ENCODE measurements at places on chromosomes 5 and 9.

- DNase-seq = no peak
Observed at GRCh38 chr5:96822686-96823459, 15.1 kb upstream of the ERAP1 start.

DNA sequence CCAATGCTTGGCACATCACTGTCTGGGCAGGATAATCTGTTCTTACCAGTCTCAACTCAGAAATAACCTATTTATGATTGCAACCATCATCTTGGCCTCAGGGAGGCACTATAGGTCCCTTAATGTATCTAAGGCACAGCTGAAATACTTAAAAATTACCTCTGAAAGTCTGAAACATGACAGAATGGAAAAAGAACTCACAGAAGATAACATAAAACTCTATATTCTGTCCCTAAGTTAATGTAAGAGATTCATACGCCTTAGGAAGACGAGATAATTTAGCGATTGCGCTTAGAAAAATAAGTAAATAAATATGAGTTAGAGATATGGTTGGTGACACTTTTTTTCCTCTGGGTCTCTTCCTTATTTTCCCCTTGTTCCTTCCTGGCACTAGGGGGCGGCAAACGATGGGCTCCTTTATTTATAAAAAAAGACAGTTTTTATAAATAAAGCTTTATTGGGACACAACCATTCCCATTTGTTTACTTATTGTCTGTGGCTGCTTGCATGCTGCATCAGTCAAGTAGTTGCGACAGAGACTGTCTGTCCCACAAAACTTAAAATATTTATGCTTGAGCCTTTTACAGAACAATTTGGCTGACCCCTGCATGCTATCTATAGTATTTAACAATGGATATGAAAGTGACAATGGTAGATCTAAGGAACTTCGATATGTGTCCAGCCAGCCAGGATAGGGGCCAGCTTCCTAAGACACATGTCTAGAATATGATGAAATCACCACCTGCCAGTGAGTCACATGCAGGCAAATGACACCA is 79.6 kb downstream of the PDE4D start:
- no peak for DNase-seq

- no peak for DNase-seq
Observed at GRCh38 chr5:139862313-139862712, 66.7 kb downstream of the PSD2 start.

- no peak for DNase-seq
Observed at GRCh38 chr5:67879620-67880510, 335.7 kb upstream of the PIK3R1 start.

- no peak for DNase-seq
Observed at GRCh38 chr9:3960661-3961144, 339.2 kb downstream of the GLIS3 start.

DNA sequence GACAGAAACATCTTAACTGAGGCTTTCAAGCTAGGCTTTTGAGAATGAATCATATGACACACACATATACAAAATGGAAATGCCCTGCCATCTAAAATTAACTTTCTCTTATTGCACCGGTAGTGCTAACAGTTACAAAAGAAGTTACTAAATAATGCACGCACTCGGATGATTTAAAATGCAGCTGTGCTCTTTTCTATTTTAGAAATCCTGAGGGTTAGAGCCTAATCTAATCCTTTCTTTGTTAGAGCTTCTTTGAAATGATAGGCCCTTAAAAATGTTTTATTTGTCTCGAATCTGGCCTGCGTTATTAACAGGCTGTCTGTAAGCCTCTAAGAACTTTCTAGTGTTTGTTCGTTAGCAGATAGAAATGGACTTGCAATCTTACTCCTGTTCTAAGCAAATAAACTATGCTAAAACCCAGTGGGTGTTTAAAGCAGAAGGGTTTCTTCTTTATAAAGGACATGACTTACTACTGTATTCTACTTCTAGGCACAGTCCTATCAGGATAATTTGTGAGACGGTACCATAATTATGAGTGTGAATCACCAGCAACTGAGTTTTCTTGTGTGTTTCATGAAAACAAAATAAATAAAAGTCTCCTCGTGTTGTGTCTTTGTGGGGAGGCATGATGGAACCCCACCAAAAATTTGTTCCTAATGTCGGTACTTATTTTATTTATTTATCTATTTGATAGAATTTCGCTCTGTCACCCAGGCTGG is 69.2 kb upstream of the MYO10 start:
- DNase-seq = no peak

DNA sequence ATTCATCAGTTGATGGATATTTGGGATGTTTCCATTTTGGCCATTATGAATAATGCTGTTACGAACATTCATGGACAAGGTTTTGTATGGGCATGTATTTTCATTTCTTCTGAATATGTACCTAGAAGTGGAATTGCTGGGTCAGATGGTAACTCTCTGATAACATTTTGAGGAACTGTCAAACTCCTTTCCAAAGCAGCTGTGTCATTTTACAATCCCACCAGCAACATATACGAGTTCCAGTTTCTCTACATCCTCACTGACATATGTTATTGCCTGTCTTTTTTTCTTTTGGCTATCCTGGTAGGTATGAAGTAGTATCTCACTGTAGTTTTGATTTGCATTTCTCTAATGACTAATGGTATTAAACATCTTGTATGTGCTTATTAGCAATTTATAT is 86.7 kb downstream of the PRKACG start:
- no peak for DNase-seq

DNA sequence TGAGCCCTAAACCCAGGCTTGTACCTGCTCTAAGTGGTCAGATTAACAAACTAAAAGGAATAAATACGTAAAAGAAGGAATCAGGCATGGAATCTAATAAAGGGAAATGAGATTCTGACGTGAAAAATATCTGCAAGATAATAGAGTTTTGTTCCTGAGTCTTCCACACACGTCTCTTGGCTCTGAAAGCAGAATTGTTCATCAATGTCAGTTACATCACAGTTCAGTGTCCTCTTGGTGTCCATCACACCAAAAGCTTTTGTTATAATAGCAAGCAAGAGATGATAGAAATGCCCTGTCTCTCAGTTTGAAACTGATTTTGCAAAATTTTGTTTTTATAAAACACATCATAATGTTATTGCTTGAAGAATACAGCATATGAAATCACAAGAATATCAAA is 34.7 kb upstream of the NMUR2 start:
- no peak for DNase-seq

GRCh38 chr9:127897193-127897692 is 2.2 kb downstream of the ST6GALNAC6 start:
- DNase-seq = no peak

GRCh38 chr5:139481122-139481533 is 1.4 kb downstream of the STING1 start:
- peak; percentile 32 for DNase-seq

- no peak for DNase-seq
Observed at GRCh38 chr5:26662806-26663360, 375.5 kb downstream of the CDH9 start.

- no peak for DNase-seq
Observed at GRCh38 chr9:2403701-2404100, 217.9 kb upstream of the VLDLR start.

GRCh38 chr5:159206818-159207217 is 2.5 kb downstream of the RNF145 start:
- DNase-seq = peak; percentile 23

DNA sequence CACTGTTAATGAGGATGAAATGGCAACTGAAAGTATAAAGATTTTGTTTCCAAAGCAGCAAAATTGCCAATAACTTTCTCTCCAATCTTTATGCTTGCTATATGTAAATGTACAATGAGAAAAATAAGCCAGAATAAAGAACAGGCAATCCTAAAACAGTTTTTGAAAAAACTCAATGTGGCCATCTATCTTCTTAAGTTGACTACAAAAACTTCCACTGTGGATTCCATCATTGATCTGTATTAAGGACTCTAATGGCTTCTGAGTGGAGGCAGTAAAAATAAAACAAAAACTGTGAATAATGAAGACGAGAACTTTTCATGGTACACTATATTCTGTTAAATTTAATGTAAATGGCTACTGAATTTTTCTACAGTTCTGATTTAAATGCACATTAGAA is 382.9 kb downstream of the TMEM232 start:
- no peak for DNase-seq

- peak; percentile 77 for DNase-seq
Observed at GRCh38 chr5:156934450-156935211, 28.4 kb downstream of the TIMD4 start.

DNA sequence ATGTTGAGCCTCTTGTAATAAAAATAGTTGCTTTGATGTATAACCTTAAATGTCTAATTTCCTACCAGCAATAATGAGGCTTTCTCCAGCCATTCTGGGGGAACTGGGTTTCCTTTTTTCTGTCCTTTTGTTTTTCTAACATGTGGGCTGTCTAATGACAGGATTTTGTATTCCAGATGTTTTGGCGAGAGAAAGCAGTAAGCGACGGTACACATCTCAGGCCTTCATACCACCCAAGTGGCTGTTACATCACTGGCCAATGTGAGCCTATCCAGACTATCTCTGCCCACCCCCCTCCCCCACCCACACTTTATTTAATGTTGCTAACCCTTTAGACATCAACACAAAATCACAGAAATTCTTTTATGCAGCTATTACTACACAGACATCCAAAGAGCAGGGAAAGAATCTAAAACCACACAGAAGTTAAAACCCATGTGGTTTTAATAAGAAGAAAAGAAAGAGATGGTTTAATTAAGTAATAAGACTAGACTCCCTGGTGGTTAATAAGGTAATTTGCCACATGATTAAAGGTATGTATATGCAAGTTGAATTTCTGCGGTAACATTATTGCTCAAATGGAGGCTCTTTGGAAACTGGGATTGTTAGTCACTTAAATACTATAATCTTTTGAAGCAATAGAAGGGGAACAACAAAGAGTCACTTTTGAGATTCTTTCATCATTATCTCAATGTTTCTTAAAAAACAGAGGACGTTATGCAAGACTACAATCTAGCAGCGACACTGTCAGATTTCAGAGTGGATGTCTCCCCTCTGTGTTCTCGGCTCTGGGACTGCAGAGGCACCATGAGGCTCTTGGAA is 365.1 kb downstream of the ENC1 start:
- DNase-seq = no peak

GRCh38 chr5:172688349-172689217 is 47.5 kb downstream of the NEURL1B start:
- DNase-seq = no peak

DNA sequence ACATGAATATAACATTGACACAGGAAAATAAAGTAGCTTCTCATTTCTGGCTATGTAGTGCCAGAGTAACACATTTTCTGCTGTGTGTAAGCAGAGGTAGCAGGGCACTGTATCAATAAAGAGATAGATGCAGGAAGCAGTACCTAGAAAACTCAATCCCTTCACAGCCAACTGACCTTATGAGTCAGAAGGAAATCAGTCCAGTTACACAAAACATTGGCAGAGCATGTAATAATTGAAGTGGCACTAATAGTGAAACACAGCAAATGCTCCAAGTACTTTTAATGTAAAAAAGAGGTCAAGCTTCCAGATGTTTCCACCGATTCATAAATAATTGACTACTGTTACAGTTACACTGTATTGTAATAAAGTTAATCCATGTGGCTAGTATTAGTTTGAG is 706.6 kb downstream of the EFNA5 start:
- no peak for DNase-seq

- no peak for DNase-seq
Observed at GRCh38 chr9:91776409-91777291, 173.4 kb downstream of the ROR2 start.

- no peak for DNase-seq
Observed at GRCh38 chr9:101859620-101860019, 121.2 kb upstream of the GRIN3A start.

GRCh38 chr9:101495810-101496209 is 37.8 kb upstream of the RNF20 start:
- DNase-seq = no peak

GRCh38 chr5:36870399-36871040 is 6.0 kb upstream of the NIPBL start:
- no peak for DNase-seq

DNA sequence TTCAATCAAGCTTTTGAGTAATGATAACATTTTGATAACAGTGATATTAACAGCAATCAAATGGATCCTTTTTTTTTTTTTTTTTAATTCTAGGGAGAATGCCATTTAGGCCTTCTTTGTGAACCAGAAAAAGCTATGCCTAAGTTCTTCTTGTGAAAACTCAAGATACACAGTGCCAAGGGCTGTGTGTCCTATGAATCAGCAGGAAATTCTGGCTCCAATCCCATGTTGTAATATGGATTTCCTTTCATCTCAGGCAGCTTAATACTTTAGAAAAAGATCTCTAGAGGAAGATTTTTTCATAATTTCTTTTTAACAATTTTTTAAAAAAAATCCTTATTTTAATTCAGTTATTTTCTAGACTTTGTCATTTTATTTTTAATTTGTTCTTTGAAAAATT is 96.1 kb downstream of the NUDT12 start:
- DNase-seq = no peak

DNA sequence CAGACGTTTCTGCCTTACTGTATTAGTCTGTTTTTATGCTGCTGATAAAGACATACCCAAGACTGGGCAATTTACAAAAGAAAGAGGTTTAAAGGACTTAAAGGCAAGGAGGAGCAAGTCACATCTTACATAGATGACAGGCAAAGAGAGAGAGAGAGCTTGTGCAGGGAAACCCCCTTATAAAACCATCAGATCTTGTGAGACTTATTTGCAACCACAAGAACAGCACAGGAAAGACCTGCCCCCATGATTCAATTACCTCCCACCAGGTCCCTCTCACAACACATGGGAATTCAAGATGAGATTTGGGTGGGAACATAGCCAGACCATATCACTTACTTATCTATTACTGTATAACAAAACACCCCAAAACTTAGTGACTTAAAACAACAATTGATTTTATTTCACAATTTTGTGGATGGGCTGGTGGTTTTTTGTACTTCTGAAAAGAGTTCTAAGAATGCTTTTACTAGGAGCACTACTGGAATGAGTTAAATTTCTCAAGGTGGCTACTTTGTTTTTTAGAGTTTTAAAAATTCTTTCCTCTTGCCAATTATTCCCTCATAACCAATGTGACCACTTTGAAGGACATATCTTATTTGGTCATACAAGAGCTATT is 10.3 kb downstream of the RUSC2 start:
- DNase-seq = no peak

GRCh38 chr5:137280656-137281055 is 218.5 kb downstream of the SPOCK1 start:
- no peak for DNase-seq

- DNase-seq = no peak
Observed at GRCh38 chr5:172086194-172086975, 79.9 kb upstream of the FBXW11 start.

- no peak for DNase-seq
Observed at GRCh38 chr5:1137567-1138444, 25.9 kb upstream of the SLC12A7 start.

DNA sequence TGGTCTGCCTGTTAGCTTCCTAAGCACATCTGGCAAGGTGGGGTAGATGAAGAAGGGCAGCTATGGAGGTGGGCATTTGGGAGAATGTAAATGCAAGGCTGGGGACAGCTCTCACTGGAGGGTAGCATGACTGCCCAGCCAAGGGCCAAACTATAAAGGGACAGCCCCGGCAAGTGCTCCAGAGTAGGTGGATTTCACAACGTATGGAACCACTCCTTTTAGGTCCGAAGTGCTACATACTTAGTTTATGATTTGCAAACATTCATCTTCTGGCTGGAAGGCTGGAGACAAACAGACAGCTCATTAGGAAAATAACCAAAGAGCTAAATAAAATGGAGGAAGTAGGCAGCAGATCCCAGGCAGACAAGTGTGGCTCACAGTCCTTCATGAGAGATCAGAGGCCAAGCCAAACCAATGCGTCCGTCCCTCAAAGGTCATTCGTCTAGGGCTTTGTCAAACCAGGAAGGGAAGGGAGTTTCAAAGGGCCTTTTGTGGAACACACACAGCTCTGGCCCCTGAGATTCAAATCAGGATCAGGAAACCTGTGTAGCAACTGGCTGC is 42.5 kb upstream of the GLRX start:
- no peak for DNase-seq
